ENCODE measurements at places on chromosomes 12 and 14.

DNA sequence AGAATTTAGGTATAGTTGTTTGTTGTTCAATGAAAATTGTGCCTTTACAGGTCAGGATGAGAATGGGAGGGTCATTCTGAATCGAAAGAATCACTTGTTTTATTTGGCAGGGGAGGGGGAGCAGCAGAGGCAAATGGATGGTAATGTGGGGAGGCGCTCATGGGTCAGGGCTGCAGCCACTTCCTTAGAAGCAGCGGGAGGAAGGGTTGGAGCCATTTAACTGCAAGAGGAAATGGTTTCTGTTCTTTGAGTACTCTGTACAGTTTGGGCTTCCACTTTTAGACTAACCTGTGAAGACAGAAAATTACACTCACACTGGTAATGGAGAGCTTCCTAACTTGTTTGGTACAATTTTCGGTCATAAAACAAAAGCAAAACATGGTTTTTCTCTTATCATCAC is 57.2 kb downstream of the PIWIL1 start:
- no peak for DNase-seq

DNA sequence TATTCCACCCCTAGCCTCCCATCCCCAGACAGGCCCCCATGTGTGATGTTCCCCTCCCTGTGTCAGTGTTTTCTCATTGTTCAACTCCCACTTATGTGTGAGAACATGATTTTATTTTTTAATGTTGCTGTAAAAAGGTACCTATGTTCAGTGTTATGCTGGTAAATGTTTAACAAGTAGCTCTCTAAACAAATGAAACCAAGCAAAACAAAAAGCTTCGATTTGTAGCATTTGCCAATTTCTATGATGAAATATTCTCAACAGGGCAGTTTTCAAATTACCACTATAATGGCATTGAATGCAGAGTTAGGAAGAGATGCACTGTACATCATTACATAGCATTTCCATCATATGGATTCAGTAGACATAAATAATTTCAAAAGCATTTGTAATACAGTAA is 410.6 kb downstream of the MDGA2 start:
- DNase-seq, result no peak

DNA sequence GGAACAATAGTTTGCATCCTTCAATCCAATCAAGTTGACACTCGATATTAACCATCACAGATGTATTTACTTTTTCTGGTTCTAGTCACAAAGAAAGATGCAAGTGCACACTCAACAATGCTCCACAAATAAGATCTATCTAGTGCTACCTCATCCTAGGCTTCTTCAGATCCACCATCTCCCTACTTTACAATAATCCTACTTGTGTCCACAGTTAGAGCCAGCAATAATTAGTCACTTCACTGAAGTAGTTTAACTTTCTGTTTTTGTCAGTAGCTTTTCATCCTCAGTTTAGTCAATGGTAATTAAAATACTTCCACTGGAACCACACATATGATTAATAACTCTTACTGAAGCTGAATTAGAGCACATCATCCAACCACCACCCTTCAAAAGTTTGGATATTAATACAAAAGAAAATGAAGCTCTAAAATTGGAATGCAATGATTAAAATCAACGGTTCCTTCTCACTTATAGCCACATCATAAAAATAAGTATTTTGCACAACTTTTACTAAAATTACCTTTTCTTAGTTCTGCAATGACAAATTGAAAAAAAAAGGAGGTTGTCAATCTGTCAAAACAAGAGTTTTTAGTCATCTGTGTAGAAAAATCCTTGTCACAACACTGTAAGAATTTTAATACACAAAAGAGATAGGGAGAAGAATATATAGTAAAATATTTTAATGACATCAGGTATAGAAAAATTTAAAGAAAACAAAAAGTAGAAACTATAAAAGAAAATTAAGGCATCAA is 28.2 kb upstream of the SNRPF start:
- no peak for DNase-seq

DNA sequence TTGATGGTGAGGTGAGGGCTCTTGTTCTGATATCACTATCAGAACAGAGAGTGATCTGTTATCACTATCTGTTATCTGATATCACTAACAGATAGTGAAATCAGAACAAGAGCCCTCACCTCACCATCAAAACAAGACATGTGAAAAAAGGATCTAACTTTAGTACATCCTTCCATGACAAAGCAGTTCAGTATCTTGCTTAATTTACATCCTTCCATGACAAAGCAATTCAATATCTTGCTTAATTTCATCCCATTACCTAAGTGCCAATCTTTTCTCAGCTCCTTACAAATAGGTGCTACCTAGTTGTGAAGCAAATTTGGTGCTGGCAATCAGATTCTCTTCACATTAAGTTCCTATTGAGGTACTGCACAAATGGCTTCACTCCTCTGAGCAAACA is 1865.6 kb upstream of the FLRT2 start:
- no peak for DNase-seq
